Stomach (tissue), 19 donors: ENCODE measurements at places on chromosomes 5 and 9. TPM values are rescaled to one million over a fixed set of nuclear protein-coding genes. Genes with fewer than 3 reads are reported as not detected.

DNA sequence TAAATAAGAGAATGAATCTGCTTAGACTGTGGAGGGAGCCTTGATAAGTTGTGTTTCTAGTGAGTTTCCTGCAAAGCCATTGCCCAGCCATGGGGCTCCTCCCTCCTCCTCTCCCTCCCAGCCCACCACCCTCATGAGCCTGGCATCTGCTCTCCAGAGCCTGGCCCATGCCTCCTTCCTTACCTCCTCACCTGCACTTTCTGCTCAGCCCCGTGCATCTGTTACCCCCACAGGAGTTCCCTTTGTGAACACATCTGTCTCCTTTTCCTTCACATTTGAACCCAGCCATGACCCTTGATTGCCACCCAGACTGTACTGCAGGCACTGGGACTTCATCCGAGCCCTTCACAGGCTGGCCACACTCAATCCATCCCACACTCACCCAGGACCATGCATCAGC lies 395.6 kb downstream of the IRX2 start:
- no peak for DNase-seq
- no peaks in the 10 kb centered on the region for H3K4me1 ChIP-seq
- H3K36me3 ChIP-seq = no peaks in the 10 kb centered on the region
- no peak overlapping the region for H3K27ac ChIP-seq

GRCh38 chr9:18595597-18595996 lies 121.6 kb downstream of the ADAMTSL1 start:
- H3K4me3 ChIP-seq = no peak overlapping the region
- DNase-seq = no peak
- H3K27me3 ChIP-seq = no peaks in the 10 kb centered on the region
- no peaks in the 10 kb centered on the region for H3K4me1 ChIP-seq

GRCh38 chr9:113220467-113221002 lies 542 bp downstream of the FKBP15 start:
- H3K27ac ChIP-seq = peak overlapping the region; percentile 85
- no peaks in the 10 kb centered on the region for H3K36me3 ChIP-seq
- no peak for DNase-seq
- H3K4me3 ChIP-seq = peak overlapping the region; percentile 71
- H3K4me1 ChIP-seq = peaks cover 78% of the 10 kb centered on the region

DNA sequence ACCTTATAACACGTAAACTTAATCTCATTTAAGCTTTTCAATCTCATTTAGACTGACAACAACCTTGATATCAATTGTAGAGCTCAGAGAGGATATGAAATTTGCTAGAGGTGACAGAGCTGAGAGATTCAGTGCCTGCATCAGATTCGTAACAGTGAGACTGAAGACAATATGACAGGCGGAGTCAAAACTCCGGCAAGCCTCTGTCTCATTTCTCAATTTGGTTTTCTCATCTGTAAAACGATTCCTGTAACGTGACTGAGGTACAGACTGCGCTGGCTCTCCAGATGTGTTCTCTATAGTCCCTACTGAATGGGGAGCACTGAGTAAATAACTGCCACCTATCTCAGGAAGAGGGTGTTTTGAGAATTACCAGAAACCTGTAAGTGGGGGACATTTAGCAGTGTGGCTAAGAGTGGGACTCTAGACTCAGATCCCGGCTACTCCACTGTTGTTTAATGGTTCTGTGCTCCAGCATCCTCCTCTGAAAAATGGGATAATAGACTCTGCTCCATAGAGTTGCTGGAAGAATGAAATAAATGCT lies 3.0 kb upstream of the MCIDAS start:
- H3K27ac ChIP-seq = no peak overlapping the region
- H3K4me3 ChIP-seq = no peak overlapping the region
- H3K36me3 ChIP-seq = no peaks in the 10 kb centered on the region
- no peak for DNase-seq
- H3K4me1 ChIP-seq = peaks cover 47% of the 10 kb centered on the region

GRCh38 chr5:76332611-76333205 lies 70.4 kb upstream of the IQGAP2 start:
- H3K4me1 ChIP-seq = peaks cover 20% of the 10 kb centered on the region
- no peaks in the 10 kb centered on the region for H3K27me3 ChIP-seq
- H3K36me3 ChIP-seq = no peaks in the 10 kb centered on the region
- no peak overlapping the region for H3K27ac ChIP-seq
- no peak overlapping the region for H3K4me3 ChIP-seq

DNA sequence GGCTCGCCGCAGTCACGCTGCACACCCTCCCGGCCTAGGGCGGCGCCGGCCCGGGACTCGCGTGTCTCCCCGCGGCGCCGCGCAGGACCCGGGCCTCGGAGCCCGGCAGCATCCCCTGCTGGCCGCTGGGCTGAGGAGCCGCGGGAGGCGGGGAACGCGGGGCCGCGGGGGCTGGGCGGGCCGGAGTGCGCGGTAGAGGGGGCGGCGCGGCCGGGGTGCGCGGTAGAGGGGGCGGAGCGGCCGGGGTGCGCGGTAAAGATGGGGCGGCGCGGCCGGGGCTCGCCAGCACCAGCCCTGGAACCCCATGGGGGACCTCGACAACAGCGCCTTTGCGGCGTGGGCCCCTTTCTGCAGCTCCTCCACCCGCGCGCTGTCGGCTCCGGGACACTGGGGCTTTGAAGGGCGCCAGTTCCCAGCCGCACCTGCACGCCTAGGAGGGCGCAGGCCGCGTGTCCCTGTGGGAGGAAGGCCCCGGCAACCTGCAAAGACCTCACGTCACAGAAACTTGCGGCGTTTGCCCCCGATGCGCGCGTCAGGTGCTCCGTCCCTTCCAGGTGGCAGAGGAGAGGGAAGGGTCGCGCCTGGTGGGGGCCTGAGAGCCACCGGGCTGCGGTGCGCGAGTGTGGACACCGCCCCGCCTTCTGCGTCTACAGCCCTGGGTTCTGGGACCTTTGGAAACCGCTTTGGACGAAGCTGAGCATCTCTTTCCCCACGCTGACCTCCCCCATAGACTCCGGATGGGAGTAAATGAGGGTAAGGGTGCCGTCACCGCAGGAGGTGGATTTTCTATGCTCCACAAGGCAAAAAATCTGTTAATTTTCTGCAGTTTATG lies 49.6 kb downstream of the NSUN2 start:
- H3K4me1 ChIP-seq = peaks cover 16% of the 10 kb centered on the region
- peaks cover 50% of the 10 kb centered on the region for H3K27me3 ChIP-seq
- H3K36me3 ChIP-seq = no peaks in the 10 kb centered on the region
- H3K4me3 ChIP-seq = peak overlapping the region; percentile 54
- DNase-seq = peak; percentile 84
- peak overlapping the region; percentile 60 for H3K27ac ChIP-seq

DNA sequence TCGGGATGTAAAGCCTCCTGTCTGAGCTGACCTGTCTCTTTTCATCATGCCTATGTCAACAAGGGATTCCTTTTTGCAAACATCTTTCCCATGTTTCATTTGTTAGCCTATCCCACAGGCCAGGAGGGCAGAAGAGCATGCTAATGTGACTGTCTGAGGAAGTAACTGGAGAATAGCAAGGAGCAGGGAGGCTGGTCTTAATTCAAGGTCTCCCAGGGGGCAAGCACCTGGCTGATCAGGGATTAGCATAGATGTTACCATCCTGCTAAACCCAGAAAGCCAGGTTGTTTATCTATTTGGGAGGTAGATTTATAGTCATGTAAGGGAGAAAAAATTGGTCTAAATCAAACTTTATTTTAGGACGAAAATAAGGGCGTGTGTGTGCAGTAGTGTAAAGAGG lies 36.7 kb upstream of the MAP1B start:
- H3K27ac ChIP-seq = no peak overlapping the region
- no peak for DNase-seq
- H3K4me3 ChIP-seq = no peak overlapping the region
- H3K36me3 ChIP-seq = no peaks in the 10 kb centered on the region

DNA sequence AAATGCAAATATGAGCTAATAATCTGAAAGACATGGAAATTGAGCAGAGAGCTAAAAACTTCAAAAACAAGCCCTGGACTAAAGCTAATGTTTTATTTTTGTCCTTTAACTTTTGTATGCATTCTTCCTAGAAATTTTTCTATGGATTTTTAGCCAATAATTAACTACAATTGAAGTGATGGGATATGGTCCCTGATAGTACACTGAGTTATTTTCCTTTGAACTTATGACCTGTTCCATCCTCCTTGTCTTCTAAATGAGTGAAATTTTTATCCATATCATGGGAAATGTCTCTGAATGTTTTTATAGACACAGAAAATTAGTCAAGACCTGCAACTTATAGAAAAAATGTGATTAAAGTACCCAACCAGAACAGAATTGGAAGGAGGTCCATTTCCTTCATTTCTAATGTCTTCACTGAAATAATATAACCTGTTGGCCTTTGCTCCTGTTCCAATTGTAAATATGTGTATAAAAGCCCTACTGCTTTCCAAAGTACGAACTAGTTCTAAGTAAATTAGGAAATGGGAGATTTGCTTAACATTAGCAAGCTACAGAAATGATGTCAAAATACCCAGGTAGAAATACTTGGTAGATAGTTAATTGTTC lies 11.3 kb upstream of the ERAP2 start:
- H3K27me3 ChIP-seq = no peaks in the 10 kb centered on the region
- no peak overlapping the region for H3K27ac ChIP-seq
- no peaks in the 10 kb centered on the region for H3K36me3 ChIP-seq
- DNase-seq = no peak
- peaks cover 5% of the 10 kb centered on the region for H3K4me1 ChIP-seq

The TMEM252 gene
- not detected for total RNA-seq

The ZNF454 gene
- total RNA-seq = 5.3 TPM

The PCDHB2 gene
- not detected for total RNA-seq

The AP3B1 gene
- total RNA-seq = 81.0 TPM
